Esophagus muscularis mucosa (tissue), 4 donors: ENCODE measurements at places on chromosomes 13 and 19. TPM values are rescaled to one million over a fixed set of nuclear protein-coding genes. Genes with fewer than 3 reads are reported as not detected.

DNA sequence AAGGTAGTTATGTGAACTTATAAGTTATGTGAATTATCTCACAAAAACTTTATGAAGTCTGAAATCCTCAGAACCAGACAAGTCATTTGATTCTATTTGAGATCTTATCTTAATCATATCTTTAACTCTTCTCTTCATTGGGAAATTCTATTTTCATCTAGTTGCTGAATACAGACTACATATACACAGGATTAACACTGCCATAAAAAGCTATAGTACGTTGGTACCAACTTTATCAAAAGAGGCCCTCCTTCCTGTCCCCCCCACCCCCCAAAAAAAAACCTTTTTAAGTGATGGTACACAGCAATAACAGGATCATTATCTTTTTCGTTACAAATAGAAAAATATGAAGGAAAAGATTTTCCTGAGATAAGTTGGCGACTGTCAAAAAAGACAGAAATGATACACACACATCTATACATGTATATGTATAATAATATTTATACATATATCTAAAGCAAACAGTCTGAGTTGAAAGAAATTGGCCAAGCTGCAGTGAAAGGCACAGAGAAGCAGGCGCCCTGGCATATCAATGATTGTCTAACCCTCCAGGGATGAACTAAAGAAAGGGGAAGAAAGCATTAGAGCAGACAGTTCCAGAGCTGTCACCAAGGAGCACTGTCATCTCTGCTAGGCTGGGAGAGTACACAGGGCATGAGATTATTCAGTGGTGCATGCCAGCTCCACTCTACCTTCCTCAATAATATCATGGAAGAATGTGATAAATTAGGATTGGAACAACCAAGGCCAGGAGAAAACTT lies 116.7 kb downstream of the KLF12 start:
- DNase-seq: no peak
- H3K27ac ChIP-seq: no peak overlapping the region
- peaks cover 6% of the 10 kb centered on the region for H3K4me1 ChIP-seq
- H3K27me3 ChIP-seq: no peaks in the 10 kb centered on the region
- no peak overlapping the region for H3K4me3 ChIP-seq

DNA sequence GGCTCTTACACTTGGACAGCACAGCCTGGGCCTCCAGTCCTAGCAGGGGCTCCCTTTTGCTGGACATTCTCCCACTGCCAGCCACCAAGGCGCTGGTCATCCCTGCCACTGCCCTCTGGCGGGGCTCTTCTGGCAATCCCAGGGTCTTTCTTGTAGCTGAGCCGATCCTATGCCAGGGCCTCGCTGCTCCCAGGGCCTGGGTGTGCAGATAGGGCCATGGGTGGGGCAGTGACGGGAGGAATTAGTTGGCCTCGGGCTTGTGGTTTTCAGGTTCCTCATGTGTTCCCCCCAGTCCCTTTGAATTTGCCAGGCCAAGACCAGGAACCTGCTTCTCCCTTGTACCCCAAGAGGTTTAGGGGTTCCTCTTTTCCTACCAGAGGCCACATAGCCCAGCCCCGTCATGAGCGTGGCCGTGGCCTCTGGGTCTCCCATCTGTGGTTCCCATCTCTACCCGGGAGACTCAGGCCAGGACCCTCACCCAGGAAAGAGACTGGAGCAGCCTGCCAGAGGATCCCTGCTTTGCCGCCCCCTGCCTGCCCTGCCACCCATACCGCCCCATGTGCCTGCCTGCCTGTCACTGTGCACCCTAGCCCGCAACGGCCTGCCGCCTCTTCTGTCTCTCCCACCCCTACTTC lies 26.2 kb downstream of the TMED1 start:
- peaks cover 6% of the 10 kb centered on the region for H3K4me1 ChIP-seq
- no peak for DNase-seq
- no peaks in the 10 kb centered on the region for H3K27me3 ChIP-seq
- H3K4me3 ChIP-seq: no peak overlapping the region
- H3K36me3 ChIP-seq: peaks cover 86% of the 10 kb centered on the region

DNA sequence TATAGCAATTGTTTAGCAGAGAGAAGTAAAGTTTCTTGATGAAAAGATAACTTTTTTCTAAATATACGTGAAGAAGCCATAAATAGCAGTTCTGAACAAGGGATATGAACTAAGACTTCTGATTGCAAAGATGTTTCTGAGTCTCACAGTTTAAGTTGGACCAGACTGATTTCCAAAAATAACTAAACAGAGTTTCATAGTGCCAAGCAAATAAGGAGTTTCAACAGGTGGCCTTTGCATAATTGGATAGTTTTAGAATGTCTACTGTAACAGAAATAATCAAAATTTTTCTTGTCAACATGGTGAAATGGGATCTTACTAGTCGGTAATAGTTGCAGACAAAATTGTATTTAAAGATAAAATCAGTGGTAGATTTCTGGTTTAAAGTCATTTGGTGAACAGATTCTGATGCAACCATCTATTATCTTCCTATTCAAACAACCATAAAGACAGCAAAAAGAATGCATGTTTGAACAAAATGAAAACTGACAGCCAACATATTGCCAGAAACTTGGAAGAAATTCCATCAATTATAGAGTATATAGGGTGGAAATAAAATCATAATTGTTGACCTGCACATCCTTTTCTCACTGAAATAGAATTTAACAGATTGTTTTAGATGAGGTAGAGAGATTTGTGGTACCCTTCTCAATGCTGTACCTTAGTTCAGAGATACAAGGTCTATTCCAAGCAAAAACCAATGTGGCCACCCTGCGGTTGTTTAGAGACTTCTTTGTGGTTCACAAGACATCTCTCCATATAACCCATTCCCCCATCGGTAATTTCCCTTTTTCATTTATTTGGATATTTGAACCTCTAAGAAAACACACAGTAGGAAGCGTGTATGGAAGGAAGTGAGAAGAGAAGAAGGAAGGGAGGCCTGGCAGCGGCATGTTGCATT lies 275.3 kb downstream of the COG6 start:
- H3K36me3 ChIP-seq: no peaks in the 10 kb centered on the region
- no peaks in the 10 kb centered on the region for H3K27me3 ChIP-seq
- no peak for DNase-seq
- H3K27ac ChIP-seq: no peak overlapping the region

DNA sequence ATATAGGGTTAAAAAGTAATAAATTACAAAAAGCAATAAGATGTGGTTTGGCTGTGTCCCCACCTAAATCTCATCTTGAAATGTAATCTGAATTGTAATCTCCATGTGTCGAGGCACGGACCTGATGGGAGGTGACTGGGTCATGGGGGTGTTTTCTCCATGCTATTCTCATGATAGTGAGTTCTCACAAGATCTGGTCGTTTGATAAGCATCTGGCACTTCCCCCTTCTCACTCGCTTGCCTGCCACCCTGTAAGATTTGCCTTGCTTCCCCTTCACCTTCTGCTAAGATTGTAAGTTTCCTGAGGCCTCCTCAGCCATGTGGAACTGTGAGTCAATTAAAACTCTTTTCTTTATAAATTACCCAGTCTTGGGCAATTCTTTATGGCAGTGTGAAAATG lies 577.4 kb downstream of the TBC1D4 start:
- no peak overlapping the region for H3K27ac ChIP-seq
- H3K27me3 ChIP-seq: no peaks in the 10 kb centered on the region
- H3K36me3 ChIP-seq: no peaks in the 10 kb centered on the region
- H3K4me3 ChIP-seq: no peak overlapping the region
- no peak for DNase-seq

The EPS8L1 gene
- total RNA-seq: 1.3 TPM

GRCh38 chr13:53068585-53069520 lies 40.2 kb downstream of the OLFM4 start:
- H3K27me3 ChIP-seq: peaks cover 13% of the 10 kb centered on the region
- DNase-seq: peak; percentile 77
- no peak overlapping the region for H3K27ac ChIP-seq
- H3K36me3 ChIP-seq: no peaks in the 10 kb centered on the region

GRCh38 chr13:114231886-114232285 lies 2.8 kb upstream of the CDC16 start:
- H3K27me3 ChIP-seq: no peaks in the 10 kb centered on the region
- no peak for DNase-seq
- peaks cover 4% of the 10 kb centered on the region for H3K36me3 ChIP-seq
- H3K4me3 ChIP-seq: no peak overlapping the region

The IFNL1 gene
- not detected for total RNA-seq

The PCDH9 gene
- 33.8 TPM for total RNA-seq
